A549 (cell line): ENCODE measurements at places on chromosomes 1 and 21.

DNA sequence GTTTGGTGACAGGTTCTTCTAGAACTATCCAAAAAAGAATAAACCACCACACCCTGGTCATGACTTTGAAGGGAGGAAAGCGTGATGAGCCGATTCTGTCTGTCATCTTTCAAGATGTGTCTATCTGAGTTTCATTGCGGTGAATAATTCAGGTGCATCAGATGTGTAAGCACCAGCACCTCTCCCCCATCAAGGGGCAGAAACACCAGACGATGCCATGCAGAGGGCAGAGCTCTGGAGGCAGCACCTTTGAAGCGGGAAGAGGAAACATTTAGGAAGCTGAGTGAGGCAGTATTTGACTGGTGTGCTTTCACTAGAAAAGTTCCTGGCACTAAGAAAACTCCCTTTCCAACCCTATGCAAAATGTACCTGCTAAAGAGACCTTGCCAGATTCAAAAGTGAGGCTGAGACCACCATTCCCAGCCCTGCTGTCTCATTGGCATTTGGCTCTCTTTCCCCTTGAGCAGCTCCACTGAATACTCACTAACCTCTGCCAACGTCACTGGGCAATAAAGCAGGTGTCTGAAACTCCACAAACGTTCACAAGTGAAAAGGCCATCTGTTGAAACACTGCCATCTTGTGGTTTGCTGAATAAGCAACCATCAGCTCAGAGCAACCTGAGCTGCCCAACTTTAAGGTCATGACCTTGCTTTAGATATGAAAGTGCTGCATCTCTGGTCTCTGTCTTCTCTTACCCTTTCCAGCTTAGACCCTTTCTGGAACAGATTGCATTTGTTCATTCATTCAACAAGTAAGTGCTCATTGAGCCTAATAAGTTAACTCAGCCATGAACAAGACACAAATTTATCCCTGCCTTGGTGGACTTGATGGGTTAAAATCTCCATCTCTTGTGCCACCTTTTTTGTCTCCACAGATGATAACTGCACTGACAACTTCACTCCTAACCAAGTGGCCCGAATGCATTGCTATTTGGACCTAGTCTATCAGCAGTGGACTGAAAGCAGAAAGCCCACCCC is 228.6 kb downstream of the PAPPA2 start:
- peak; percentile 65 for DNase-seq

GRCh38 chr1:242187816-242188215 is 188.9 kb upstream of the MAP1LC3C start:
- DNase-seq = no peak

DNA sequence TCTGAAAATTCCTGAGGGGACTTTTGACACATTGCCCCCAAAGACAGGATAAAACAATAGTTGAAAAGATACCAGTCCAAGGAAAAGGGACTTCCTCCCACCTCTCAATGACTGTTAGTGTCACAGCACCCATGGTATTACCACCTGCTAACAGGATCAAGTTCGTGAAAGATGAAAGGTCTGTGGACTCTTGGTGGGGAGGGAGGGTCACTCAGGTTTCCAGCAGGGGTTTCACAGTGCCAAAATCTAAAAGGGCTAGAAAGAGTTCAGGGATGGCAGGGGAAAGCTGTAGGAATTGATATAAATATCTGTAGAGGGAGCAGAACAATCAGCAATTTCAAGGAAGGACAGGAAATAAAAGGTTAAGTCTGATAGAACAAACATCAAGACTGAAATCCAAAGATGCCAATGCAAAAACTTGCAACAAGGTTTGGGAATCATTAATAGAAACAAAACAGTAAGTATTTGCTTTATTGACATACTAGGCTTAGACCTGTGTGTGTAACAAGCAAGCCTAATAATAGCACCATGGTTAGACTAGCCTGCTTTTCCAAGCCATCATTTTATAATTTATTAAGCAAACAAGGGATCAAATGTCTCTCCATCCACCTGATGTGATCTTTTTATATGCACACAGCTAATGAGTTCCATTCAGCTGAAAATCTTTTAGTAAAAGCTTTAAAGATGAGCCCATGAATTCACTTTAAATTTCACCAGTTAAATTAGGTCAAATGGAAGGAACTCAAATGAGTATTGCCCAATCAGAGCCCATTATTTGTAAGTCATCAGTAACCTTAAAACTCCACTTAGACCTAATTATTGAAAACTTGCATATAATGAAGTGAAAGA is 3.7 kb downstream of the MCL1 start:
- DNase-seq = no peak

DNA sequence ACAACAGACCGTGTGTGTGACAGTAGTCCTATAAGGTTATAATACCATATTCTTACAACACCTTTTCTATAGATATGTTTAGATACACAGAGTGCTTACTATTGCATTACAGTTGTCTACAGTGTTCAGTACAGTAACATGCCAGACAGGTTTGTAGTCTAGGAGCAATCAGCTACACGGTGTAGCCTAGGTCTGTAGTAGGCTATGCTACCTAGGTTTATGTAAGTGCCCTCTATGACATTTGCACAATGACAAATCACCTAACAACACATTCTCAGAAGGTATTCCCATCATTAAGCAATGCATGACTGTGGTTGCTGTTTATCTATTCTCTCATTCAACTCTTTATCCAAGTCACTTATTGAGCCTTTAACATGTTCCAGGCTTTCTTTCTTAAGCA is 1.8 kb upstream of the WLS start:
- no peak for DNase-seq

DNA sequence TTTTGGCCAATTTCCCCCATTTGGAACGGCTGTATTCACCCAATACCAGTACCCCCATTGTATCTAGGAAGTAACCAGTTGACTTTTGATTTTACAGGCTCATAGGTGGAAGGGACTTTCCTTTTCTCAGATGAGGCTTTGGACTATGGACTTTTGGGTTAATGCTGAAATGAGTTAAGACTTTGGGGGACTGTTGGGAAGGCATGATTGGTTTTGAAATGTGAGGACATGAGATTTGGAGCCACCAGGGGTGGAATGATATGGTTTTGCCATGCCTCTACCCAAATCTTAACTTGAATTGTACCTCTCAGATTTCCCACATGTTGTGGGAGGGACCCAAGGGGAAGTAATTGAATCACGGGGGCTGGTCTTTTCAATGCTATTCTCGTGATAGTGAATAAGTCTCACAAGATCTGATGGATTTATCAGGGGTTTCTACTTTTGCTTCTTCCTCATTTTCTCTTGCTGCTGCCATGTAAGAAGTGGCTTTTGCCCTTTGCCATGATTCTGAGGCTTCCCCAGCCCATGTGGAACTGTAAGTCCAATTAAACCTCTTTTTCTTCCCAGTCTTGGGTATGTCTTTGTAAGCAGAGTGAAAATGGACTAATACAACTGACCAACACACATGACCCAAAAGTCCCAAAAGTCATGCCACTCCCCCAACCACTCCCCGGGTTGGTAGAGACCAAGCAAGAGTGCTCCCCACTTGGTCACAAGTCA is 35.4 kb upstream of the ZNF496 start:
- DNase-seq = no peak

DNA sequence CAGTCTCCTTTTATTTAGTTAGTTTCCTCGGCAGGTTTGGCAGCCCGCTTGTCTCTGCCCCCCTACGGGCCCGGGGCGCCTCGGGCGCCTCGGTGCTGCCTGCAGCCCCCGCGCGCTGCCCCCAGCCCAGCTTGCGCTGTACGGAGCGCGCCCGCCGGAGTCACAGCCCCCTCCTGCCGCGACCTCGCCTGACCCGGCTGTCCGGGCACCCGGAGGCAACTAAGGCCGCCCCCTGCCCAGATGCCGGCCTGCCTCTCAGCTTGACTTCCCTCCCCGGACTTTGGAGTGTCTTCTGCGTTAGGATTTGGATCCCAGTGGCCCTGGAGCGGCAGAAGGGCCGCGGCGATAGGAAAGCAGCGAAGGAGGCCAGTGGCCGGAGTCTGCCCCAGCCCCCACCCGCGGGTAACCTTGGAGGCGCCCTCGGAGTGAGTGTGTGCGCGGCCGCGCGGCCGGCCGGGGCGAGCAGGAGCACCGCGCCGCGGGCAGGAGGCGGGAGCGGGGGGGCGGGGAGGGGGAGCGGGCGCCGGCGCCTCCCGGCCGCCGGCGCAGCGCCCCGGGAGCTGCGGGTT is 7.6 kb downstream of the CDKN2C start:
- no peak for DNase-seq

GRCh38 chr1:119348941-119349340 is 19.6 kb upstream of the HAO2 start:
- no peak for DNase-seq

DNA sequence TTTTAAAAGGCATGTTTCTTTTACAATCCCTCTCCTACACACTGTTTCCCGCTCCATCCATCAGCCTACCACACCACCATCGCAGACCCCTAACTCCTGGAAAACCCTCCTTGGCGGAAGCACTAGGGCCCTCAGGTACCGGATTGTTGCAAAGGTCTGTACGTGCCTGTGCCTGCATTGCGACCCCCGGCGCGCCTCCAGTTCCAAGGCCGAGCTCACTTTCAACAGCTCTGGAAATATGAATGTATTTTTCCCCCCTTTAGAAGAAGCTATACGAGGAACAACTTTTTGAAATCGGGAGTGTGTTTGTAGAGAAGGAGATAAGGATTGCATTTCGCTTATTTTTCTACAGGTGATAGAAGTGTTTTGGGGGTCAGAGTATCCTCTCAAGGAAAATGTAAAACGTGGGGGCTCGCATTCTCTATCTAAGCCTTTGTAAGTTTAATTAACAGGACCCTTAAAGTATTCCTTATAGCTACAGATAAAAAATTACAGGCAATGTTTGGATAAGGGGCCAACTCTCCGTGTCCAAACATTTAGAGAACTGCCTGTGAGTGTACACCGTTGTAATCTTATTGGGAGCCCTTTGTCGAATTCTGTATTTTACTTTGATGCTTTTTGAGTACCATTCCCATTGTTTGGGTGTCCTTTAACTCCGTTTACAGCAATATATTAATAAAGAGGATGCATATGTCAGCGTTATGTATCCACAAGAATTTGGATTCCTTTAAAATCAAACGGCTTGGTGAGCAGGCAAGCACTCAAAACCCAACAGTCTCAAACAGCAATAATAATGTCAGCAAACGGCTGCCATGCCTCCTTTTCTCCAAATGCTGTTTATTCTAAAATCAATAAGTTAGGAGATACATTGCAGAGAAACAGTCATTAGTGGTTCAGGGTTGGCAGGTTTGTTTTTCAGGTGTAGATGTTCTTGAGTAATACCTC is 5.9 kb downstream of the PRRX1 start:
- no peak for DNase-seq

DNA sequence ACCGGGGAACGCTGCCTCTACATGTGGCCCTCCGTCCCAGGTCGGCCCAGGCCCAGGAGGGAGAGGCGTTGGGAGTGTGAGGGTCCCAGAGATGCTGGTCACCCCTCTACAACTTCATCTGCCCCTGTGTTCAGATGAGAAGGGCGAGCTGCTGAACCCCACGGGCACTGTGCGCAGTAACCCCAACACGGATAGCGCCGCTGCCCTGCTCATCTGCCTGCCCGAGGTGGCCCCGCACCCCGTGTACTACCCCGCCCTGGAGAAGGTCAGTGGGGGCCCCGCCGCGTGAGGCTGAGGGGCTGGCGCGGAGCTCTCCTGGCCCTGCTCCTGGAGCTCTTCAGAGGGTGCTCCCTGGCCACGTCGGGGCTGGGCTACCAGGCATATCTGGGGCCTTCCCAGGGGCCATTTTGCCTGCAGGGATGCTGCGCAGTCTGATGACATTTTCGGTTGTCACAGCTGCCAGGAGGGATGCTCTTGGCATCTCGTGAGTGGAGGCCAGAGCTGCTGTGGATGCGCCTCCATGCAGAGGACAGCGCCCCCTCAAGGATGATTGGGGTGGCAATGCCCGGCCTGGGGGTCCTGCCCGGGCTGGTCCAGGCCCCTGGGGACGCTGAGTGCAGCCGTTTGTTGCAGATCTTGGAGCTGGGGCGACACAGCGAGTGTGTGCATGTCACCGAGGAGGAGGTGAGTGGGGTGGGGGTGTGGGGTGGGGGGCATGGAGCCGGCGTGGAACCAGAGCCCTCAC is 68.6 kb downstream of the PIK3CD start:
- DNase-seq = no peak

- no peak for DNase-seq
Measured at GRCh38 chr1:65825741-65826140, 33.0 kb downstream of the PDE4B start.

- DNase-seq = no peak
Measured at GRCh38 chr1:163701783-163702374, 380.1 kb downstream of the NUF2 start.

GRCh38 chr1:32806290-32806689 is 10.9 kb downstream of the YARS1 start:
- no peak for DNase-seq

GRCh38 chr1:200767321-200767720 is 28.6 kb downstream of the CAMSAP2 start:
- DNase-seq = no peak

- DNase-seq = no peak
Measured at GRCh38 chr1:240693844-240694243, 81.9 kb upstream of the GREM2 start.

DNA sequence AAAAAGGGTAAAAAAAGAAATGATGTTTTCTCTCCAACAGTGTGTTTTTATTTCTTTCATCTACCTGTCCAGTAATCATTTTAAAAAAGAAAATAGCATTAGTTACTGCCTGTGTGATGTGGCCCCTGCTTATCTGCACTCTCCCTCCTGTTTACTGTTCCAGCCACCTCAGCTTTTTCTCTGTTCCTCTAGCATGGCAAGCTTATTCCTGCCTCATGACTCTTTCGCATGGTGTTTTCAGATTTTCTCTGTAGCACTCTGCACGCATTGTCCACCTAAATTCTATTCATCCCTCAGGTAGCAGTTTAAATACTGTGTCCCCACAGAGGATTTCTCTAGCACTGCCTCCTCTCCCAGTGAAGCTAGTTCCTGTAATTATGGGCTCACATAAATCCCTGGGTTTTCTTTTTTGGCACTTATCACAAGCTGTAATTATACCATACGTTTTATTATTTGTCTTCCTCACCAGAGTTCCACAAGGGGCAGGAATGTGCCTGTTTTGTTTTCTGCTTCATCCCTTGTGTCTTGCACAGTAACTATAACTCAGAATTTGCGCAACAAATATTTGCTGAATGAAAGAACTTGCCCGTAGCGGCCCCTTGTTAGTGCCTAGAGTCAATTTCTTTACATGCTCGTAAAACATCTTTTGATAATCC is 51.4 kb upstream of the LRIG2 start:
- DNase-seq = peak; percentile 7

DNA sequence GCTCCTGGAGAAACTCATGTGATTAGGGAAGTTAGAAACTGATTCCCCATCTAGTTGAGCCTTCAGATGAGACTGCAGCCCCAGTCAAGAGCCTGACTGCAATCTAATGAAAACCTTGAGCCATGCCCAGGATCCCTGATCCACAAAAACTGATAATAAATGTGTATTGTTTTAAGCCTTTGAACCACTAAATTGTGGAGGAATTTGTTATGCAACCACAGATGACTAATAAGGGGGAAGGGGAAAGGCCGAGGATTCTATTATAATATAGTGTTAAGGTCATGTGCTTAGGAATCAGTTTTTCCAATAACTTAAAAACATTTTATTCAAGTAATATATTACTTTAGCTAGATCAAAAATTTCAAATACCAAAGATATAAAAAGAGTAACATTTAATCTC is 52.8 kb upstream of the USP25 start:
- no peak for DNase-seq

GRCh38 chr21:42056996-42057689 is 14.0 kb upstream of the UMODL1 start:
- DNase-seq = no peak

- no peak for DNase-seq
Measured at GRCh38 chr21:42189431-42189830, 29.5 kb upstream of the ABCG1 start.
